ENCODE measurements at places on chromosomes 13 and 19.

DNA sequence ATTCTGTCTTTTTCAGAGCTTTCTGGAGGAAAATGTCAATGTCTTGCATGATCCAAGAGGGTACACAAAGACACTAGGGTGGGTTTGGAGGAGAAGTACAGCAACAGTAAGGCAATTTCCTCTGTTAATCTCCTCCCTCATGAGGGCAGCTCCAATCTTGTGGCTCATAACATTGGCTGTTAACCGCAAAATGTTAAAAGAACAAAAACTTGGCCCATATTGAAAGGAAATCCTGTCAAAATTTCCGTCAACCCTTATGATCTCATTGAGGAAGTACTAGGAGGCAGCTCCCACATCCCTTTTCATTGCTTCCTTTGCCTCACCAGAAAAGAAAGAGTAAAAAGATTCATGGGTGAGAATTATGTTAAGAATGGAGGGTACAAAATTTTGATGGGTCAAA is 11.6 kb downstream of the OXGR1 start:
- peak; percentile 14 for DNase-seq

- no peak for DNase-seq
Measured at GRCh38 chr19:29945017-29945416, 3.0 kb downstream of the URI1 start.

DNA sequence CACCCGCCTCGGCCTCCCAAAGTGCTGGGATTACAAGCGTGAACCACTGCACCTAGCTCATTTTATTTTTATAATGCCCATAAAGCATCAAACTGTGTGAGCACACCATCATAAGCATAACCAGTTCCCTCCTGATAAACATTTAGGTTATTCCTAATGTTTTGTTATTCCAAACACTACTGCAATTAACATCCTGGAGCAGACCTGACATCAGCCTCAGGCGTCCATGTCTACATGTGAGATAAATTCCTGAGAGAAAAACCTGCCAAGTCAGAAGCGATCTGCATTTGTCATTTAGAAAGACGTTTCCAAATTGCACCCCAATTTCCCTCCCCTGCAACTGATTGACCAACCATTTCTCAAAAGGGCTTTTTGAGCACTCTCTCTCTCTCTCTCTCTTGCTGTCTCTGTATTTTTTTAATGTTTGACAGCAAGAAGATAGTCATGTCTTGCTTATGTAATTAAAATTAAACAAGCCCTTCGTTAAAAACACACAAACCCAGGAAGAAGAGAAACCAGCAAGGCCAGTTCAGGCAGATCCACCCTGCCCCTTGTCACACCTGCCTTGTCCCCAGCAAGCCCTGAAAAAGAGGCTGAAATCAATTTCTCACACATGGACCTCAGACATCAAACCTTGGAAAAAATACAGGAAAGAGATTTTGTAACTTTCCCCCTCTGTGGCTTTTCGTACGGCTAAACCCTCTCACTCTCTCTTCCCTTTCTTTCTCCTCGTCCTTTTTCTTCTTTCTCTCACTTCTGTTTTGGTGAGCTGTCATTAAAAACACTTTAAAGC is 9.9 kb downstream of the LYPD3 start:
- no peak for DNase-seq

DNA sequence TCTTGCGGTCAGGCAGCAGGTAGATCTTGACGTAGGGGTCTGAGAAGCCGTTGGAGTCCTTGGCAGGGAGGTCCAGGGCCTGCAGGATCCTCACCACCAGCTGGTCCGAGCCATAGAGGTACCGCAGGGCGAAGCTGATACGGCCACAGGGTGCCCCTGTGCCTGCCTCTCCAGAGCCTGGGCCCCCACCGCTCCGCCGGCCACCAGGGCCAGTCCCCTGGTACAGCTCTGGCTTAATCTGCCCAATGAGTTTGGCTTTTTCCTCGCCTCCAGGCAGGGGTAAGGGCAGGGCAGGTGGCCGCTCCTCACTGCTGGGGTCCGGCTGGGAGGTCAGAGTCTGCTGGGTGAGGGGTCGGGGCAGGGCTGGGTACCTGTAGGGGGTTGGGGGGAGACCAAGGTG is 9.9 kb downstream of the SYT3 start:
- no peak for DNase-seq

- peak; percentile 34 for DNase-seq
Measured at GRCh38 chr13:94674609-94675348, 37.6 kb downstream of the SOX21 start.

DNA sequence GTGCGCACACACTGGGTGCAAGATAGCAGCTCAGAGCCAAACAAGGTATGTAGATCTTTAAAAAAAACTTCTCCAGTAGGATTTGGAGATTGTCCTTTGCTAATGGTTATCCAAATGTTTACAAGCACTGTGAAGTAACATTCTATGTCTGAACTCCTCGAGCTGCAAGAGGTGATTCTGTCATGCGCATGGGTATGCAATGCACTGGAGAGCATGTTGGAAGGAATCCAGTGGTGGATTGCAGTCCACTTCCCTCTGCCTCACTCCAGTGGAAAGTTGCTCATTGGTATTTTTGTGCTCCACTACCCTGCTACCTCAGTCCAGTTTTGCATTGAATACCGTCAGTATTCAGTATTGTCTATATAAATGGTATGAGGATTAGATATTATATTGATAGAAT is 132.1 kb downstream of the ATP8A2 start:
- no peak for DNase-seq

DNA sequence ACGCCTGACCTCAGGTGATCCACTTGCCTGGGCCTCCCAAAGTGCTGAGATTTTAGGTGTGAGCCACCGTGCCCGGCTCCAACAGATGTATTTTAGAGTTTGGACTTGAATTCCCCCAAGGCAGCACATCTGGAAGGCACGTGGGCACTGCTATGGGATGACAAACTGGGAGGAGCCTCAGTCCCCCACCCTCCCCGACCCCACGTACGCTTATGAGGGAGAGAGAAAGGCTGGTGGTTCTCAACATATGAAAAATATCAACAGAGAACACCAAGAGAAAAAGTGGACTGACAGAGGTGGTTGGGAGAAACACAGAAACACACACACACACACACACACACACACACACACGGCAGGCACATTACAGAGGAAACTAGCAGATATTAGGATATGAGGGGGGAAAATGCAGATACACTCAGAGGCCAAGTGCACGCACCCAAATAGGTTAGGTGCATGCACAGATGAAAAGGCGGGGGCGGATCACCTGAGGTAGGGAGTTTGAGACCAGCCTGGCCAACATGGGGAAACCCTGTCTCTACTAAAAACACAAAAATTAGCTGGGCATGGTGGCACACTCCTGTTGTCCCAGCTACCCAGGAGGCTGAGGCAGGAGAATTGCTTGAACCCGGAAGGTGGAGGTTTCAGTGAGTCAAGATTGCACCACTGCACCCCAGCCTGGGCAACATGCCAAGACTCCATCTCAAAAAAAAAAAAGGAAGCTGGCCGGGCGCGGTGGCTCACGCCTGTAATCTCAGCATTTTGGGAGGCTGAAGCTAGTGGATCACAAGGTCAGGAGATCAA is 3.2 kb downstream of the STX10 start:
- DNase-seq, result no peak

- DNase-seq, result peak; percentile 15
Measured at GRCh38 chr13:33642374-33643065, 175.4 kb upstream of the RFC3 start.

GRCh38 chr19:7137120-7137519 is 67.6 kb downstream of the ZNF557 start:
- no peak for DNase-seq

DNA sequence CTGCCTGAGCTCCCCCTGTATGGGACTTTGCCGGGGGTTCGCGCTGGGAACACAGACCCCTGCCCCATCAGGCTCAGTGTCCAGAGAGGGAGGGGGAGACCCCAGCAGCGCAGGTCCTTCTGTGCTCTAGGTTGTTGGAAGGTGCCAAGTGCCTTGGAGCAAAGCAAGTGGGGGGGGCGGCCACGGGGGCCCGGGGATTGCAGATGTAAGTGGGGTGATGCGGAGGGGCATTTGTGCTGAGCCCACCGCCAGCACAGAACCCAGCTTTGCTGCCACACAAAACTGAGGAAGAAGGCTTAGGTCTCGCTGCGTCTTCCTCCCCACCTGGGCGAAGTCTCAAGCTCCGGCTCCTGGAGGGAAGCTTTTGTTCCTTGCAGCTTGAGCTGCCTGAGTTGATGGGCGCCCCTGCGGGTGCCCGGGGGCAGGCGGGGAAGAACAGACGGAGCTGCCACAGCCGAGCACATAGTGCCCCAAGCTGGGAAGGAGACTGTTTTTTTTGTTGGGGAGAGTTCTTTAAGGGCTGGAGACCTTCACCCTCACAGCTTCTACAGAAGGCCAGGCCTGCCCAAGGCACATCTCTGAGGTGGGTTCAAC is 1.5 kb upstream of the NTN5 start:
- DNase-seq, result no peak

- DNase-seq, result no peak
Measured at GRCh38 chr19:23527797-23528196, 132.5 kb upstream of the ZNF91 start.

- peak; percentile 35 for DNase-seq
Measured at GRCh38 chr19:4064496-4065260, 2.0 kb downstream of the ZBTB7A start.

DNA sequence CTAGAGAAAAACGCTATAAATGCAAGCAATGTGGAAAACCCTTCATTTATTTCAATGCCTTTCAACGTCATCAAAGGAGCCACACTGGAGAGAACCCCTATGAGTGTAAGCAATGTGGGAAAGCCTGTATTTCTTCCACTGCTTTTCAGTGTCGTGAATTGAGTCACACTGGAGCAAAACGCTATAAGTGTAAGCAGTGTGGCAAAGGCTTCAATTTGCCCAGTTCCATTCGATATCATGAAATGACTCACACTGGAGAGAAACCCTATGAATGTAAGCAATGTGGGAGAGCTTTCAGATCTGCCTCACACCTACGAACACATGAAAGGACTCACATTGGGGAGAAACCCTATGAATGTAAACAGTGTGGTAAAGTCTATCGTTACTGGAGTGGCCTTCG is 27.4 kb downstream of the ZNF20 start:
- no peak for DNase-seq

DNA sequence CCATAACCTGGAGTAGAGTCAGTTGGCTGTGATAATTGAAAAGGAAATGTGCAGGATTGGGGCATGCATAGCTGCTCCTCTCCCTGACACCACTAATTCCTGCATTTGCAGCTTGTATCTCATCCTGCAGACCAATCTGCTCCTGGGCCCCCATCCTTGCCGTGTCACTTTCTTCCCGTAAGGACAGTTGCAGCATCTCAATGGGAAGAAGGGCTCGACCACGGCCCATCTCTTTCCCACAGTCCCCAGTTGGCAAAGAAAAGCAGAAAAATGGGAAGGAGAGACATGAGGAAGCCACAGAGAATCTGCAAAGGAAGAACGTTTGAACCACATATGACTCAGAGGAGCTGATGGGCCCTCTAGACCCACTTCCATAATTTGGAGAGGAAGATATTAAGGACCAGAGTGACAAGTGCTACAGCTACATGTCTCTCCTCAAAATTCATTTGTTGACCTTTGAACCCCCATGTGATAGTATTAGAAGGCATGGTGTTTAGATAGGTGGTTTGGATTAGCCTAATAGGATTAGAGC is 1.8 kb upstream of the SIGLEC12 start:
- DNase-seq, result no peak

DNA sequence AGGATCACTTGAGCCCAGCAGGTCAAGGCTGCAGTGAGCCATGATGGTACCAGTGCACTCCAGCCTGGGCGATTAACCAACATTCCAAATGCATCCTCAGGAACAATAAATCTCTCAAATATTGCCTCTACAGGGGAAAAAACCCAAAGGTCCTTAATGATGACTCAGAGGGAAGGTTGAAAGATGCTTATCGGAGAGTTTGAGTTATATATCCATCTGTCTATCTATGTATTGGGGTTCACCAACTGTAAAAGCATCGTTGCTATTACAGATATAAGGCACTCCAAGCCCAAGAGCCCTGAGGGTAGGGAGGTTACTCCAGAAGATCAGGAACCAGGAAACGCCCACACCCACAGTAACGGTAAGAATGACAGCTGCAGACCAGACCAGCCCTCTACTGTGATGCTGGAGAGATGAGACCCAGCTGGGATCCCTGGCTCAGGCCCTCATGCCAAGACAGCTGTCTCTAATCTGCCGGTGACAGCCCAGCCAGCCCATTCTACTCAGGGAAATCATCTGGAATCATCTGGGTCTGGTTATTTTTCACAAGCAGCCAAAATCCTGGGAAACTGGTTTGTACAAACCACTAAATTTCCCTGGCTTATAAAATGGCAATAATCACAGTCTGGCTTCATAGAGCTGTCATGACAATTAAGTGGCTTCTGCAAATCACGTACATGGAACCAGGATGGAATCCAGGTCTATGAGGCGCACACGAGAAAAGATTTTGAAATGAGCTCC is 23.8 kb downstream of the TEX101 start:
- no peak for DNase-seq

DNA sequence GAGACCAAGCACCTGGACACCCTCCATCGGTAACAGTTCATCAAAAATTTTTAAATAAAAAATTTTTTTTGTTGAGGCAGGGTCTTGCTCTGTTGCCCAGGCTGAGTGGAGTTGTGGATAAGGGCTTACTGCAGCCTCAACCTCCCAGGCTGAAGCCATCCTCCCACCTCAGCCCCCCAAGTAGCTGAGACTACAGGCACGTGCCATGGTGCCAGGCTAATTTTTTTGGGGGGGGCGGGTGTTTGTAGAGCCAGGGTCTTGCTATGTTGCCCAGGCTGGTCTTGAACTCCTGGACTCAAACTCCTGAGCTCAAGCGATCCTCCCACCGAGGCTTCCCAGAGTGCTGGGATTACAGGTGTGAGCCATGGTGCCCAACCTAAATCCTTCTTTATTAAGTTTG is 4.7 kb downstream of the LGALS7B start:
- no peak for DNase-seq

- no peak for DNase-seq
Measured at GRCh38 chr13:106470576-106470975, 64.9 kb downstream of the EFNB2 start.

DNA sequence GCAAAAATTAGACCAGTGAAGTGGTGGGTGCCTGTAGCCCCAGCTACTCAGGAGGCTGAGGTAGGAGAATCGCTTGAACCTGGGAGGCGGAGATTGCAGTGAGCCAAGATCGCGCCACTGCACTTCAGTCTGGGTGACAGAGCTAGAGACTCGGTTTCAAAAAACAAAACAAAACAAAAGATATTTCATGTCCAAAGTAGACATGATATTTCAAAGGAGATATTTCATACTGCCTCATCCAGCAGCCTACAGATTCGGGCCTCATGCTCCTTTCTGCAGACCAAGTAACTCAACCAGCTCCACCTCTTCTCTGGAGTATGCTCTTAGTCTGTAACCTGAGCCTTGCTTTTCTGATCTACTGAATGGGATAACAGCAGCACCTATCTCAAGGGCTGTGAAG is 15.0 kb downstream of the ZC3H4 start:
- no peak for DNase-seq

- DNase-seq, result no peak
Measured at GRCh38 chr13:71055644-71056043, 811.4 kb downstream of the DACH1 start.

DNA sequence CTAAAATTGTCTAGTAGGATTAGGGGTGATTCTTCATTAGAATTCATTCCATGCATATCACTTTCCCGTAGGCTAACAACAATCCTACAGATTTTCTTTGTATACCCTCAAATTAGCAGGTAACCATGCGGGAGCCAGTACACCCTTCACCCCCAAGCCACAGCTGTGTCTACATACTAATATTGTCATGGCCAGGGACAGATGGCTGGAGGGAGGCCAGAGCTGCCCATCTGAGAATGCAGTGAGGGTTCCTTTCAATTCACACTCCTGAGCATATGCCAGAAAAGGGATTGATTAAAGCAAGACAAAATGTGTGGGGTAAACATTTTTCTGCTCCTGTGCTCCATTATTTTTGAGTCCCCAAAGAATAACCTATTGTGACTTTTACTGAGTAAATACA is 68.9 kb downstream of the FREM2 start:
- no peak for DNase-seq

GRCh38 chr19:3987619-3988371 is 2.5 kb upstream of the EEF2 start:
- peak; percentile 82 for DNase-seq
